NCI-H510A treated with DMSO at 0.1 percent for 48 hours (cell line): ENCODE measurements at places on chromosomes 12 and 14.

DNA sequence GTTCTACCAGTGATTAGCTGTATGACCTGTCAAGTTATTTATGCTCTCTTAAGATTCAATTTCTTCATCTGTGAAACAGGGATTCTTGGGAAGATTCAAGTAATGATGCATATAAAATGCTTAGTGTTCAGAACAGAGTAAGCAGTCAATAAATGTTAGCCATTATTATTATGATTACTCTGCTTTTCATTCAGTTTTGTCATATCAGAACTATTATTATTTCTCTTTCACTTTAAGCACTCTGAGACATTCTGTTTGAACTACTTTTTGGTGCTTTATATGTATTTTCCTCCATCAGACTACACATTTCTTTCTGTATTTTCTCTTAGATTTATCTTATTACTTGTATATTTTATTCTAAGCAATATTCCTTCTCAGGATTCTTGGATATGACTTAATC lies 81.2 kb downstream of the CFAP54 start:
- DNase-seq, result no peak

GRCh38 chr12:131829791-131830334 lies 1.7 kb downstream of the MMP17 start:
- DNase-seq, result no peak

- no peak for DNase-seq
These were observed 187.7 kb upstream of the DCN start for GRCh38 chr12:91370086-91370868.

DNA sequence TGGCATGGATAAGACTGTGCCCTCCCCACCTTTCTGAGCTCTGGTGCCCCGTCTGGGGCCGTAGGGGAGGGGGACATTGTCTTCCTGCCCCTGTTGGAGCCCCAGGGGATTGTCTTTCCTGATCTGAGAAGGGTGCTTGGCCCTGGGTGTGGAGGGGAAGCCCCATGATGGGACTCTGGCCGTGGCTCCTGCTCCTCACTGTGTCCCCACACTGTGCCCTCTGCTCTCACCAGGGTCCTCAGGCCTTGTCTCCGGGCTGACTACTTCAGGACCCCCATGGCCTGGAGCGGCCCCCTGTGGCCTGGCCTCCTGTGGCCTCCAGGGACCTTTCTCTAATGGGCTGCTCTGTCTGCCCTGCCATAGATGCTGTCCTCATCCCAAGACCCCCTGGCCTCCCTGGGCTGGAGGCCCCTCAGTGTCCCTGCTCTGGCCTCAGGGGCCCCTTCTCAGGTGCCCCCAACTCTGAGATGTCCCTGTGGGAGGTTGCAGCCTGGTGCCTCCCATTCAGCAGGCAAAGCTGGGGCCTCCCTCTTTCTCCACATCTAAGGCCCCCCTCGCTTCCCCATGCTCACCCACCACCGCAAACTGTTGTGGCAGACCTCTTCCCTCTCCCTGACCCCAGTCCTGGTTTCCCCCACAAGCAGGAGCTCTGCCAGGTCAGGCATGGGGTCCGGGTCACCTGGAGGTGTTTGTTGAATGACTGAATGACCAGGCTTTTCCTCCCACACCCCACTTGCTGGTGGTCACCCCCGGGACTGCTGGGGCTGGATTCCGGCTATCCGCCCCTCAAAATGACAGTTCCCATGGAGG lies 4.0 kb downstream of the KIF26A start:
- DNase-seq, result no peak

DNA sequence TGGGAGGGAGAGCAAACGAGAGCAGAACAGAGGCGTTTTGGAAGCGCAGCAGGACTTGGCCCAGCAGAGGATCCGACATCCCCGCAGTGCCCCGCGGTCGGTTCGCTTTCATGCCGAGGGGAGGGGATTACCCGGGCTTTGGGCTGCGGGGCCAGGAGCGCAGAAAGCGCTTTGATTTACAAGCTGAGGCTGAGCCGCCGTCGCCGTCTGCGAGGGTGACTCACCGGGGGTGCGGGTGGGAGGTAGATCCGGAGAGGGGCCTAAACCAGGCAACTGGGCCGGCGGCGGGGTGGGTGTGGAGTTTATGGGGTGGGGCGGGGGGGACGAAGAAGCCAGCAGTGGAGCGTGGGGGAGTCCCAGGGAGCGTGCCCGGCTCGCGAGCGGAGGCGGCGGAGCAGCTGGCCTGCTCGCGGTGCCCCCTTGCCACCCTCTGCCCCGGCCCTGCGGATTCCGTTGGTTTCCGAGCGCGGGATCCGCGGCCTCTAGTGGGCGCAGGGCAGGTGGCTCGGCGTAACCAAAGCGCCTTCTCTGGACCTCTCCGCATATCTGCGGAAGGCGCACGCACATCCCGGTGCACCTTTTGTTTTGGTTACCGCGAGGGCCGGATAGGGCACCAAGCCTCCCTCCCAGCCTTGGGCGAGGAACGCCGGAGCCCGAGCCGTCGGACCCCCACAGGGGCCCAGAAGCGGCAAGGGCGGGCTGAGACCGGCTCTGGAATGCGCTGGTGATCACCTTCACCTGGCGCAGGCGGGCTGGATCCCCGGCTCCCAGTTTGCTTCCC lies 2.6 kb downstream of the SIX4 start:
- DNase-seq, result peak; percentile 57

DNA sequence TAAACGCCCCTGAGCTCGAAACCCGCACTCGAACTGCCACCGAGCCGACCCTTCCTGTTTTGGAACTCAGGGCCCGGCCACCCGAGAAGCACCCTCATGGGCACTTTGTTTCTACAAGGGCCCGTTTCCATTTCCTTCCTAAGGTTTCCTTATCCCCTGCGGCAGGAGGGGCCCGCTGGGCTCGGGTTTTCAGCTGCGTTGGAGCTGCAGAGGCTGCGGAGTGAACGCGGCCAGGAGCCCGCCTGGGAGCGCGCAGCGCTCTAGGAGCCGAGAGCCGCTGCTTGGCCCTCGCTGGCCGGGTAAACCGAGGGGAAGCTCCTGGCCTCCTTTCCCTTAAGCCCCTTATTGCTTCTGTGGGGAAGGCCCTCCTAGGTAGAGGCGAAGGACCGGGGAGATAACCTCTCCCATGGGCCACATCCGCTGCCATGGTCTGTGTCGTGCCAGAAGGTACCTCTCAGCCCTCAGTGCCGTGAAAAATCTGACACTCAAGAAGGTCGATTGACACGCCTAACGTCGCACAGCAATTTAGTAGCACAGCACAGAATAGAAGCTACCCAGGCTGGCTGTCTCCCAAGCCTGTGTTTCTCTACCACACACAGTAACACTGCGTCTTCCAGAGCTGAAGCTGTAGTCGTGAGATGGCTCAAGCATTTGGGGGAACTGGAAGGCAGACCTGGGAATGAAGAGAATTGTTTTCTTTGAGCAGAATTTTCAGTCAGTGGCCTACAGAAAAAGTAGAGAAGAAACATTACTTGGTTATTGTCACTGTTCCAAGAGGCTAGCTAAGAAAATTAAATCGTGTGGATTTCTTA lies 12.9 kb upstream of the CALM1 start:
- DNase-seq, result peak; percentile 83

- no peak for DNase-seq
These were observed 27.1 kb upstream of the OXA1L start for GRCh38 chr14:22739423-22739822.
